ENCODE measurements at places on chromosomes 13 and 19.

DNA sequence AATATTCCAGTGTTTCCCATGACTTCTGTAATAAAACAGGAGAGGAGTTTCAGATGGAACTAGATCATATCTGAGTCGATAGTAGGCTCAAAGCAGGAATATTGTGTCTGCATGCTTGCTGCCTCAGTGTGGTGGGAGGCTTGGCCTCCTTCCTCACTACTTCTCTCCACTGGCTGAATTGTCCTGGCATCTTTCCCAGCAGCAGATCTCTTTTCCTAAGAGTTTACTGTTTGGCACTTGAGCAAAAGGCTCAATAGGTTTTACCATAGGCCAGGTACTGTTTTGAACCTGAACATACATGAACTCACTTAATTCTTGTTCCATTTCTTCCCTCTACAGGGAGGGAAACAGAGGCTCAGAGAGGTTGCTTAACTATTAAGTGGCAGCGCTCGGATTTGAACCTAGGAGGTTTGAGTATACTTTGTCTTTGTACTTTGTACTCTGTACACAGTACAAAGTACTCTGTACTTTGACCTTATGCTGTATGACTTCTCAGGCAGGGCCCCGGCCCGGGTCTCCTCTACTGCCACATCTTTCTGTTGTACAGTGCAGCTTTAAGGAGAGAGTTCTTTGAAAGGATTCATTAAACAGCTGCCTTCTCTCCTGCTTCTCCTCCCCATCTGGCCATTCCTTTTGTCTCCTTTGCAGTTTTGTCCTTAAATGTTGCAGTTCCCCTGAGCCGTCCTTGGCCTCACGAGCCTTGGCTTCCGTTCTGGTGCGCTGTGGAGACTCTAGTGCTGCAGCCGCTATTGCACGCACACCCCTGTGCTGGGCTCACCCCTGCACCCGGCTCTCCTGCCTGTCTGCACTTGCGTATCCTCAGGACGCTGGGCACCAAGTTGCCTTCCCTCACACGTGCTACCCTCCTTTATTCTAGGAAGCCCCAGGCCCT is 8.1 kb downstream of the B3GLCT start:
- DNase-seq, result no peak

DNA sequence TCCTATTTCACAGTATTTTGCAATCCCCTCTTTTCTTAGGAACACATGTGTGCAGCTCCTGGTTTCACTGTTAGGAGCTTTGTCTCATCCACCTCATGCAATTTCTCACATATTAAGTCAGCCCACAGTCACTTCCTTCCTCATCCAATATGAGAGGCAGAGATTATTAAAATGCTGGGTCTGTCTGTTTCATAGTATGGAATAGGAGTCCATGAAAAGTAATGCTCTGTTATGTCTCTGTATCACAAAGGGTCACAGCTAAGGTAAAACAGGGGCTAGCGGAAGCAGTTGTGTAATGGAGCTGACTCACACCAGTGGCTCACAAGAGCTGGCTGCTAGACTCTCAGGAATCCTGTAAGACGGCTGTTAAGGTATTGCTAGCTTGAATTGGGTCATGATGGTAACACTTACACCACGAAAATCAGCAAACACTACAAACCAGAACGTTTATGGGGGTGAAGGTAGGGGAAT is 216.5 kb downstream of the EFNB2 start:
- DNase-seq, result no peak

DNA sequence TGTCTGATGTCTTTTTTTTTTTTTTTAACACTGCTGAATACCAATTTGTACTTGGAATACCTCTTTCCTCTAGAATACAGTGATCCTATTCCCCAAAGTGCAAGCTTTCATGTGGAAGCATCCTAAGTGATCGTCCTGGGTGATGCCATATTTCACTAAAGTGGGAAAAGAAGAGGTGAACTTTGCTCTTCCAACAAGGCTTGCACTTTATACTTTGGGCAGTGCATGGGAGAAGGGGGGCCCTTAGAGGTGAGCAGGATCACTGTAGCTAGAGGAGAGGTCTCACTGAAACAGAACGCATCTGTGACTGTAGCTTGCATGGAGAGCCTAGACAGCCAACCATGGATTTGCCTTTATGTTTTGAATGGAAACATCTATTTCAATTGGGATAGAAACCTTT is 173.8 kb downstream of the STK24 start:
- DNase-seq, result no peak

DNA sequence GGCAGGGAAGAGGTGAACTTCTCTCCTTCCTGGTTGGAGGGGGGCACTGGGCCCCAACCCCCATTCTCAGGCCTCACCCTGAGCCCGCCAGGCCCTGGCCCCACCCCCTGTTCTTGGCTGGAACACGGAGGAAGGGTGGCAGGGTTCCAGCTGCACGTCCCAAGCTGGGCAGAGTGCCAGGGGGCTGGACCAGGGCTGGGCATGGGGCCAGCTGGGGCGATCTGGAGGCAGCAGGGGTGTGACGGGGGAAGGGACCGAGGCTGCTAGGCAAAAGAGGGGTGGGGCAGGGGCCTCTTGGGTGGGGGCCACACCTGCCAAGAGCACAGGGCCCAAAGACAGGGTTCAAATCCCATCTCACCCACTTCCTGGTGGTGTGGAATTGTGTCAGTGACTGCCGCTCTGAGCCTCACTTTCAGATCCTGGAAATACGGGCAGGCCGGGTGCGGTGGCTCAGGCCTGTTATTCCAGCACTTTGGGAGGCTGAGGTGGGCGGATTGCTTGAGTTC is 2.2 kb downstream of the HIF3A start:
- DNase-seq, result no peak

DNA sequence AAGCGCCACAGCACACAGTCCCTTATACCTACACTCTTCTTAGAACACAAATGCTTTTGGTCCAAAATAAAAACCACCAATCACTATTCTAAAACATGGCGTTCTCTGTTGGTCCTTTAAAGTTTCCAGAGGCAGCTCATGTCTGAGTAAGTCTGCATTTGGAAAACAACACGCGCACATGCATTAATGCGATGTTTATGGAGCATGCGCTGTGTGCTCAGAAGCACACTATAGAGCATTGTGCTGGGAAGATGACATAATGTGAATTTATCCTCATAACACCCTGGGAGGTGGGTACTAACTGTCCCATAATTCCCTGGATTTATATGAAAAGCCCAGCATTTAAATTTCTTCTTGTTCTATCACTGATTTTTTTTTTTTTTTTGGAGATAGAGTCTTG is 10.7 kb downstream of the ZNF682 start:
- DNase-seq, result no peak

DNA sequence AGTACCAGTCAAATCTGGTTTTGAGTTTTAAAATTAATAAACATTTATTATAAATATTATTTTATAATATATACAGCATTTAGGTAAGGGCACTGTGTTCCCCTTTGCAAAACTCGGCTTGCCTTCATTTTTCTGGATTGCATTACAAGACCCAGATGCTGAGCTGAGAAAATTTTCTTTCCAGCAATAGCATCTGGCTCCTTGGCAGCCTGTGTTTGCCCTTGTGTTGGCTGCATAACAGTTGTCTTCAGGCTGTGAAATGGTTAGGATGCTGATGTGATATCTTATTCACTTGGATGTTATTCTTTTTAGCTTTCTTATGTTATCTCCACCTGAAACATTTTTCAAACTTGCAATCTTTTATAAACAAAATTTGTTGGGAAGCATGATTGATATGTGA is 784.4 kb downstream of the DACH1 start:
- DNase-seq, result no peak

DNA sequence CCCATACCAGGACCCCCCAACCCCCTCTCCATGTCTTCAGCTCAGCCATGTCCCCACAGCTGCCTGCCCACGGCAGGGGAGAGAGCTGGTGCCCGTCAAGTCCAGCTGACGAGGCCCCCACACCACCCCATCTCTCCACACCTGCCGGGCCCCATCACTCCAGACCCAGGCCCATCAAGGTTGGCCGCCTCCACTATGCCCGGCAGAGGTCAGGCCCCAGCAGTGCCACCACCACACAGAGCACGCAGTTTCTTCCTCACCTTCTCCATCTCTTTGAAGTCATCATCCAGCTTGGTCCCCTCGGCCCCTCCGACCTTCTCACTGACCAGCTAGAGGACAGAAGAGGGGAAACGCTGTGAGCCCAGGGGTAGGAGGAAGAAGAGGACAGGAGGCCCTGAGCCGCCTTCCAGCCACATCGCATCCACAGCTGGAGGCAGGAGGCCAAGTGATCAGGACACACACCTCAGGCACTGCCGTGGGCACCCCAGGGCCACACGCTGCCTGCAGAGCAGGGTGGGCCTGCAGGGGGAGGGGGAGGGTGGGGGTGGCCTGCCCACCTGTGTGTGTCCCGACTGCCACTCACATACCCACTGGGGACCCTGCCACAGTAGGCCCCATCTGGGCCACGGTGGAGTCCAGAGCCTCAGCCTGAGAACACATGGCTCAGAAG is 23.4 kb downstream of the MPND start:
- DNase-seq, result no peak

- DNase-seq, result no peak
These were observed 61.9 kb downstream of the WASF3 start for GRCh38 chr13:26619358-26619757.

GRCh38 chr13:22937241-22937640 is 243.5 kb upstream of the SGCG start:
- DNase-seq, result no peak

GRCh38 chr13:74210693-74211393 is 76.6 kb upstream of the KLF12 start:
- DNase-seq, result no peak

DNA sequence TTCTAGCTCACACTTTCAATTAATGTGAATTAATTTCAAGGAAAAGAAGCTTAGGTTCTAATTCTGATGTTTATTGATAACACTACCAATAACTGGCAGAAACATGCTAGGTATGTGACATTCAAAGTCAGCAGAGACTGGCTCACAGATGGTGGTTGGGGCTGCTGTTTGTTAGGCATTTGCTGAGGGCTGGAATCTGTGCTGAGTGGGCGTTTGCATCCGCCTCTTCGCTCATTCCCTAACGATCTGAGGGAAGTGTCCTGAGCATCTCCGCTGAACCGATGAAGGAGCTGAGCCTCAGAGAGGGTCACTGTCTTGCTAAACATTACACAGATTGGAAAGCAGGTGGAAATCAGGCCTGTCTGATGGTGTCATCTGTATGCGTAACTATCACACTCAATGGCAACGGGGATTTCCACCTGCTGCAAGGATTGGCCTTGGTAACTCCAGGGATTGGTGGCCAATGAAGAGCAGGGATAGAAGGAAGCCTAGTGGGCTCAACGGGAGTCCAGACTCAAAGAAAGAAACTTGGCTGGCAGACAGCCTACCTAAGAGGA is 338.9 kb downstream of the TEX29 start:
- DNase-seq, result no peak

GRCh38 chr13:95003019-95003813 is 290.9 kb upstream of the SOX21 start:
- no peak for DNase-seq

- DNase-seq, result no peak
These were observed 13.3 kb downstream of the KCTD15 start for GRCh38 chr19:33809960-33810359.

- no peak for DNase-seq
These were observed 84.6 kb upstream of the PCDH17 start for GRCh38 chr13:57546942-57547341.

GRCh38 chr13:60690604-60691003 is 293.6 kb downstream of the TDRD3 start:
- DNase-seq, result no peak

DNA sequence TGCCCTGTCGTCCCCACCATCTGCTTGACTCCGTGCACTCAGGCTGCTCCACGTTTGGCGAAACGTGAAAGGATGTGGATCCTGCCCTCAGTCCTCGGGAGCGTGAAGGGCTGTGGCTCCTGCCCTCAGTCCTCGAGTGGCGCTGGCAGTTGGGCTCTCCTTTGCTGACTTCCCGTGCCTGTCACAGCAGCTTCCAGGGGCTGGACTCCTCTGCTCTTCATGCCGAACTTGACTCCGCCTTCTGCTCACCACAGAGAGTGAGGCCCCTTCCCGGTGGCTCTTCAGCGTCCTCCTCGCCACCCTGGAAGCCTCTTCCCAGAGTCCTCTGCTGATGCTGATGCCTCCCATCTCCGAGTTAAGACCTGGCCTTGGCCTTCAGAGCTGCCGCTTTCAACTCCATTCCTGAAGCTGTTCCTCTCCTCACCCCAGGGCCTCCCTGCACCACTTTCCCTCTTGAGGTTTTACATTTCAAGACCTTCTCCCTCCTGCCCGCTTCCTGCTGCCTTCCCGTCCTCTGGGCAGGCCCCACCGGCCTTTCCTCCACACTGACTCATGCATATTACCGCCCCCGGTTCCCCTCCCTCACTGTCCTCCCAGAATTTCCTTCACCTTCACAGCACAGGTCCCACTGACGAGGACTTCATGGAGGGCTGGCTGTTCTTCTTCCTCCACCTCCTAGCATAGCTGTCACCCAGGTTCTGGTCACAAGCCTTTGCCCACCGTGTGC is 111.7 kb downstream of the SHISA2 start:
- no peak for DNase-seq

DNA sequence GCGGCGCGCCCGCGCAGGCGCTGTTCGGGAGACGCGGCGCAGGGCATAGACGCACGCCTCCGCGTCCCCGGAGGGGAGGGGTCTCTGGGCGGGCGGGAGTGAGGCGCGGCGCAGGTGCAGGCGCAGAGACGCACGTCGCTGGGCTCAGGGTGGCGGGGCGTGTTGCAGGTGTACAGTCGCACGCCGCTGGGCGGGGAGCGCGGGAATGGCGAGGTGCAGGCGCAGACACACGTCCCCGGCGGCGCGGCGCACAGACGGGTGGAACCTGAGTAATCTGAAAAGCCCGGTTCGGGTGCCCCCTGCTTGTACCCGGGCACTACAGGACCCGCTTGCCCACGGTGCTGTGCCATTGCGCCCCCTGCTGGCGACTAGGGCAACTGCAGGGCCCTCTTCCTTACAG is 44.7 kb downstream of the PLPP2 start:
- DNase-seq, result no peak

GRCh38 chr19:38265213-38265861 is 964 bp downstream of the SPINT2 start:
- no peak for DNase-seq

DNA sequence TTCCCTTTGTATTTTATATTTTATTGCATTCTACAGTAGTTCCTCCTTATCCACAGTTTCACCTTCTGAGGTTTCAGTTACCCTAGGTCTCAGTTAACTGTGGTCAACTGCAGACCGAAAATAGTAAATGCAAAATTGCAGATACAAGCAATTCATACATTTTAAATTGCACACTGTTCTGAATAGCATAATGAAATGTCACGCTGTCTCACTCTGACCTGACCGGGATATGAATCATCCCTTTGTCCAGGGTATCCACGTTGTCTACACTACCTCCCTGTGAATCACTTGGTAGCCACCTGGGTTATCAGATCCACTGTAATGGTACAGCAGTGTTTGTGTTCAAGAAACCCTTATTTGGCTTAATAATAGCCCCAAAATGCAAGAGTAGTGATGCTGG is 325.0 kb downstream of the DNAJC15 start:
- no peak for DNase-seq

- DNase-seq, result no peak
These were observed 53.7 kb downstream of the COMP start for GRCh38 chr19:18737337-18737953.
